Naive thymus-derived CD8-positive, alpha-beta T cell (primary cell): ENCODE measurements at places on chromosomes 1 and 21.

DNA sequence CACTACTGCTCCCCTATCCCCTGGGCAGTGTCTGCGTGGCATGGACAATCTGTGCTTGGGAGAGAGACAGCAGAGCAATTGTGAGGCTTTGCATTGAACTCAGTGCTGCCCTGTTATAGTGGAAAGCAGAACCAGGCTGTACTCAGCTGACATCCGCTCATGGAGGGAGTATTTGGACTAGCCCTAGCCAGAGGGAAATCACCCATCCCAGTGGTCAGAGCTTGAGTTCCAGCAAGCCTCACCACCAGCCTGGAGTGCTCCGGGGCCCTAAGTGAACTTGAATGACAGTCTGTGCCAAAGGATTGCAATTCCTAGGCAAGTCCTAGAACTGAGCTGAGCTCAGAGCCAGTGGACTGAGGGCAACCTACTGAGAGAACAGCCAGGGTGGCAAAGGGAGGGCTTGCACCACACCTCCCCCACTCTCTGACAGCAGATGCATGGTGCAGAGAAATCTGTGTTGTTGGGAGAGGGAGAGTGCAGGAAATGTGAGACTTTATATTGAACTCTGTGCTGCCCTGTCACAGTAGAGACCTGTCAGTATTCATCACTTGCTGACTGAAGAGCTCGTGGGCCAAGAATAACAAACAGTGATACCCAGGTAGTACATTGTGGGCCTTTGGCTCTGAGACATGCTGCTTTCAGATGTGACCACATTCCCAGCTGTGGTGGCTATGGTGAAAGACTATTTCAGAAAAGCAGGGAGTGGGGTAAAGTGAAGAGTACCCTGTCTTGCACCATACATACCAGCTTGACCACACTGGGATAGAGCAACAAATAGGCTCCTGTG lies 107.7 kb upstream of the SLC5A9 start:
- DNase-seq = no peak

DNA sequence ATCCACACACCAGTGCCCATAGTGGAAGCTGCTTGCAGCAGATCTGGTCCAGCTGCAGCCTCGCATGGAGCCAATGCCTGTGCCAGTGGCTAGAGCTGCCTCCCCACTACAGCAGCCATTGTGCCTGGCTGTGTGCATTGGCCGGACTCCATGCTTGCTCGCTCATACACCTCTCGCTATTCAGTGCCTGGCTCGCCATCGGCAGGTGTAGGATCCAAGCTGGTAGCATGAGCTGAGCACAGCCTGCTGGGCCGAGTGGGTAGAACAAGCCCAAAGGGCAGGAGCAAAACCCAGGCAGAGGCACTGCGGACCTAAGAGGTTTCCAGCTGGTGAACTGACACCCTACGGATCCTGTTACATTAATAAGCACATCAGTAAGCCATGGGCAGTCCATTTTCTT lies 1184.1 kb downstream of the AMY1C start:
- DNase-seq = no peak

DNA sequence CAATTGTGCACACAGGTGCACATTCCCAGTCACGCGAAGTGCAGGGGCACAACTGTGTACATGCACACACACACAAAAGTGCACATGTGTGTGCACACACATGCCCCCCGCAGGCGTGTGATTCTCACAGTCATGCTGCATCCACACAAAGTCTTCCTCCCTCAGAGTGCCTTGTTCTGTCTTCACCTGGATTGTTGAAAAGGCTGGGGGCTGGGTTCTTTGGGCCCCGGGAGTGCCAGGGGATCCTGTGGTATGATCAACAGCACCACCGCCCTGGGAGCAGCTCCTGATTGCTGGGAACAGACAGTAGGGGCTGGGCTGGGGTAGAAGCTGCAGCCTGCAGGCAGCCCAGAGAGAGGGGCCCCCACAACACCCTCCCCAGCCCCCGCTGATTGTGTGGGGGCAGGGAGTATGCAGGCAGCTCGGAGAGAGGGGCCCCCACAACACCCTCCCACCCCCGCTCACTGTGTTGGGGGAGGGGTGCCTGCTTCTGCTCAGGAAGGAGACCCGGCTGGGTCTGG lies 3.4 kb downstream of the COL18A1 start:
- DNase-seq = no peak

DNA sequence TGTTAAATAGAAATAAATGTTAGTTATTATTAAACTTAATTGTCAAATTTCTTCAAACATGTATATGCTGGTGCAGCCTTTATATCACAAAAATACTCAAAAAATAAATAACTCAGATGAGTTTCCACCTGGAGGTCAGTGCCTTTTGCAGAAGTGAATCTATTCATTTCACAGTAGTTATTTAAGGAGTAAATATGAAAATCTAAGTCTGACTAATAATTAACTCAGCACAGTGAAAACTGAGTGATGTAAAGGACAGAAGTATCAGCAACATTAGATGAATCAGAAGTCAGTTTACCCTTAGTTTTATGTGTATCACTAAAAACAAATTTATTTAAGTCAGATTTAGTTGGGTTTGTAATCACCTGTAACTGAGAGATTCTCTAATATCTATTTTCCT lies 2135.4 kb downstream of the MRPL39 start:
- no peak for DNase-seq

DNA sequence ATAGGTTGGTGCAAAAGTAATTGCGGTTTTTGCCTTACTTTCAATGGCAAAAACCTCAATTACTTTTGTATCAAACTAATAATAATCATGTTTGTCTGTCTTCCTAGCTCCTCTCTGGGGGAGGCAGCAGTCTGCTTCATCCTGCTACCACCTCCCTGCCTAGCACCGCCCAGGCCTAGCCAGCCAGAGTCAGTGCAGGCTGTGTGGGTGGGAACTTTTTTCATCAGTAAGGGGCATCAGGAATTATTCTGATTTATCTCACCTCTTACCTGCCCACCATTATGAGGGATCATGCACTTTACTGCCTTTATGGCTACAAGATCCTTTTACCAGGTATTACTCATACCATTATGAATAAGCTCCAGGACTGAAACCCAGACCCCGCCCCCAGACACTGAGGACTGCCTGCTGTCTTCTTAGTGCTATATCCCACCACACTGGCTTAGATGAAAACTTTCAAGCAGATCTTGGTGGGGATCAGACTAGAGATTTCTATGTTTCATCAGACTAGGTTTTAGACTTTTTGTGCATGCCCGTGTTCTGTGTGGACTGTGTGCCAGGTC lies 116.4 kb downstream of the PBX1 start:
- no peak for DNase-seq

- no peak for DNase-seq
Observed at GRCh38 chr1:55580845-55581332, 365.7 kb upstream of the USP24 start.

- DNase-seq = no peak
Observed at GRCh38 chr1:90839323-90839722, 122.2 kb upstream of the BARHL2 start.

DNA sequence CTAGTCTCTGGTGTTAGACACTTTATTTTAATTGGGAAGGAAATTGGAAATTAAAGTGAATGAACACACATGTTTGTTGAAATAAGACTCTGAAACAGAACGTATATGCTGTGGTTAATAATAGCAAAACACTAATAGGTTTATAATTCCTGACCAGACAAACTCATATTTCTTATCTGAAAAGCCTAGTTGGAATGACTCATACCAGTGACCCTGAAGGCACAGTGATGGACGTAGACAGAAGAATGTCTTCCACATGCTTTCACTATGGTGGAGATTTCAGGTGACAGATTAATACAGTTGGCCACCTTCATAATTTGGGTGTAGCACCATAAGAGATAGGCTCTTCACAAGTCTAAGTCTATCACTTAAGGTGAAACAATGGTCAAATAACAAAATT lies 83.0 kb upstream of the COL11A1 start:
- DNase-seq = no peak

DNA sequence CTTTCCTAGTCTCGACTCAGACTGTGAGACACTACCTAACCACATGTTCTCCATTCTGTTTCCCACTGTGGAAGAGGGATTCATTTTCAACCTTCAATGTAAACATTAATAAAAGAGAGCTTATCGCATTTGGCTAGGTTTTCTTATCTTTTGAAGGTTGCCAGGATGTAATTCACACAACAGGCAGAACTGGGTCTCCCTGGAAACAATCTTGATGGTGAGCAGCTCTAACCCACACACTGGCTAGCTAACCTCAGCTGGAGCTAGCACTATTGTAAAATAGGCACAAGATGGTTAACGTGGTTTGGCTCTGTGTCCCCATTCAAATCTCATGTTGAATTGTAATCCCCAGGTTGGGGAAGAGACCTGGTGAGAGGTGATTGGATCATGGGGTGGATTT lies 75.1 kb downstream of the ZSCAN20 start:
- no peak for DNase-seq

GRCh38 chr1:234554218-234554697 lies 55.7 kb downstream of the IRF2BP2 start:
- no peak for DNase-seq

- no peak for DNase-seq
Observed at GRCh38 chr1:162765788-162766187, 24.7 kb upstream of the HSD17B7 start.

DNA sequence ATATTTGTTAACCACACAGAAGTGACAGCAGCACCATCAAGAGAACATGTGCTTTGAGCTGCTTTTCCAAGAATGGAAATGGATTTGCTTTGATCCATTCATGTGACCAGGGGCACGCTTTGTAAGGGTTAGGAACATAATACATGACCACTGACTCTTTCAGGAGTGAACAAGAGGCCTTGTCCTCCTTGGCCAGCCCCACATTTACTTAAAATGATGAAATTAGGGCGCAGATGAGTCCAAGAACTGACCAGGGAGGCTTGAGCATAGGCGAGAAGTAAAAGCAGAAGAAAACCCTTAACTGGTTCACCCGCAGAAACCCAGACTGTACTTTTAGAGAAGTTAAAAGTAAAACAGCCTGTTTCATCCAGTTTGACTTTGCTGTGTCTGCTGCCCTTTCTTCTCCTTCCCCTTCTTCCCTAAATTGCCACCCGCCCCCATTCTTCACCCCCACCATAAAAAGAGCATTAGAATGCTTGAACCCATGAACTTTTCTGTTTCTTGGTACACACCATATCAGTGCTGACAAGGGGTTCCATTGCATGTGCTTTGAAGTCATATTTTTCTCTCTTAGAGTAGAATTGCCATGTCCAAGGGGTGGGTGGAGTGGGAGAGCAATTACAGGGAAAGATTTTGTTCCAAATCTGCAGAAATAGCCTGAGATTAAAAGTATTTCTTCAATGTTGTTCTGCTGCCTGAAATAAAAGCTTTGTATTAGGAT lies 2.6 kb upstream of the GLUL start:
- DNase-seq = no peak

- no peak for DNase-seq
Observed at GRCh38 chr1:166603296-166603695, 236.0 kb upstream of the POGK start.

DNA sequence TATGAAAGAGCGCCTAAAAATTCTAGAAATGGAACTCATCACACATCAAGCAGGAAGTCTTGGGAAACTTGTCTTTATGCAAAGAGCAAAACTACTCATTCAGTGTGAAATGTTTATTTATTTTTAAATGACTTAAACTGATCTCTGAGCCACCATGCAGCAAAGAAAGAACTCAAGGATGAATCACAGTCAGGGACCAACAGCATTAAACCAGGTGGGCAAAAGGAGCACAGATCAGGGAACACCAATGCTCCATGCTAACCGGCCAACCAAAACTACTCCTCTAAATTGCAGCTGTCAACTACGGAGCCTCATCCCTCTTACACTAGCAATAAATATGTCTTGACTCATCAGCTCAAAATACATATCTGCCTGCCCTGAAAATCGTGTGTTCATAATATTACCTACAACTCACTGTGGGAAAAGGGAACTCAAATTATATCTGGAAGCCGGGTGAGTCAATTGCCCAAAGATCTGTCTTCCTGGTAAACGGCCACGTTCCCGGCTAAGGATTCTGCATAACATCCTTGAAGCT lies 129.2 kb downstream of the PTPN14 start:
- no peak for DNase-seq

GRCh38 chr1:57106296-57106695 lies 140.5 kb upstream of the C8B start:
- DNase-seq = no peak

- no peak for DNase-seq
Observed at GRCh38 chr1:236659792-236660587, 26.3 kb upstream of the ACTN2 start.

DNA sequence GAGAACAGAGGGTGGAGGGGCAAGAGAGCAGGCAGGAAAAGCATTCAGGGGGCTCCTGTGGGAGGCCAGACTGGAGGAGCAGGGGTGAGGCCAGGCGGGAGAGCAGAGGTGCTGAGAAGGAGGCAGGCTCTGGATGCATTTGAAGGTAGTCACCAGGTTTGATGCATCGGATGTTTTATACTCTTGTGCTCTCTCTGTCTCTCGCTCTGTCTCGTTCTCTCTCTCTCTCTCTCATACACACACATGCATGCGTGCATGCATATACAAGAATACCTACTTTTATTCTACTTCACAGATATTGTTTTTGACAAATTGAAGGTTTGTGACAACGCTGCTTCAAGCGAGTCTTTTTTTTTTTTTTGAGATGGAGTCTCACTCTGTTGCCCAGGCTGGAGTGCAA lies 15.0 kb upstream of the ITPKB start:
- DNase-seq = no peak

- no peak for DNase-seq
Observed at GRCh38 chr1:194117582-194117981, 931.2 kb upstream of the B3GALT2 start.

GRCh38 chr1:186950547-186950946 lies 121.8 kb downstream of the PLA2G4A start:
- DNase-seq = no peak

DNA sequence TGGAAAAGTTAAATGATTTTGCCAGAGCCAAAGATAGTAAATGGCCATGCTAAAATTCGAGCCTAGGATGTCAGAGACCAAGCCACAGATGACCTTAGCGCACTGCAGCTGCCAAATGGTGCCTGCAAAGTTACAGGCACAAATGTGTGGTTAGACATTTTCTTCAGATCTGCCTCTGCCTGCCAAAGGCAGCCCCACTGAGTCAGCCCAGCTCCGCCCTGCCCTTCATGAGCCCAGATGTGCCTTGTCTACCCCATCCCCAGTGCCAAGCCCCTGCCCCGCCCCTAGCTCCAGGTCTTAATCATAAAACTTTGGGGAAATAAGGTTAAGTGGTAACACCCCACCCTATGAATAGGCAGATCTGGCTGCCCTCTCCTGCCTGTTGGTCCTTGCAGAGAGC lies 105.9 kb downstream of the DTL start:
- DNase-seq = no peak

DNA sequence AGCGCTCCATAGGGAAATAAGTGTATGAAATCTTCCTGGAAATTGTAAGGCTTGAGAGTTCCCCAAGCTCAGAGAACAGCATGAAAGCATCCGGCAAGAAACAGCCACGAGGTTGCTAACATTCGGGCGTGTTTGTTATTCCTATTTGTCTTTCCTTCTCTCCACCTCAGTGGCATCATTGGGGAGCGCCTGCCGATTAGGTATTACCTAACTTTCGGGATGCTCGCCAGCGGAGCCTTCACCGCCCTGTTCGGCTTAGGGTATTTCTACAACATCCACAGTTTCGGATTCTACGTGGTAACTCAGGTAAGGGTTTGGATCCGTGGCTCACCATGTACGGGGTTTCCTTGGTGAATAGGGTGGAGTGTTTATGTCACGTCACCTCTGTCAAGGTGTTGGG lies 25.7 kb downstream of the SLC37A1 start:
- DNase-seq = no peak
